ENCODE measurements at places on chromosomes 4 and X.
A peak's percentile ranks its signal among the peaks of the same experiment; 100 is the strongest.

DNA sequence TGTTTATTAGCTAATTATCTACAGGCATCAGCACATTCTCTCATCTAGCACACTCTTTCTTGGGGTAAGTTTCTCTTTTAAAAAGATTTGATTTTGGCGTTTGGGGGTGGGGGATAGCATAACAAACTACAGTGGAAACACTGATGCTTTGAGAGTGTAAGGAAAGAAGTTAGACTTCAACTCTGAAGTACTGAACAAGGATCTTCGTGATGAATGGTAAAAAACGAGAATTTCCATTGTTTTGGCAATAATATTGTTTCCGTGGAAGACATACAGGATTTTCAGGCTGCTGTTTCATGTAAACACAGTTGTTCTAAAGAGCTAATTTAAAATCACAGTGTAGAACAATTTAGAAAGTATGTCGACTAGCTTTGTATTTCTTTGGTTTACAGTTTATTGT, 451 bp downstream of the LPAR4 start:
- no peak for DNase-seq

- no peak for DNase-seq
Observed at GRCh38 chrX:129802863-129803262, 23.1 kb downstream of the SASH3 start.

GRCh38 chr4:57401586-57401985, 291.4 kb upstream of the IGFBP7 start:
- no peak for DNase-seq

DNA sequence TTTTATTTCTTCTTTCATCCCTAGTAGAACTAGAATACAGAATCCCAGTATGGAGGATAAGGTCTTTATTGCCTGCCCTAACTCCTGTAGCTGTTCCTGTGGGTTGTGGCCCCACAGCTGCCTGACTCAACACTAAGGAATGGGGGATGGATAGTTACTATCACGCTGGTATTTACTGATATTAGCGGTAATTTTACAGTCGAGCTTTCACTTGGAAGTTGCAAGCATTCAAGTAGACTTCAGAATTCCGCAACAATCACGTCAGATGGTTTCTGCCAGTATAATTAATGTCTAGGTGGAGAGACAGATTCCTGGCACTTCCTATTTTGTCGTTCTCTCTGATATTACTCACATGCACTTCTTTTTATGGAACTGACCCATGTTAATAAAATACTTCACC, 489.8 kb downstream of the PABPC4L start:
- no peak for DNase-seq

DNA sequence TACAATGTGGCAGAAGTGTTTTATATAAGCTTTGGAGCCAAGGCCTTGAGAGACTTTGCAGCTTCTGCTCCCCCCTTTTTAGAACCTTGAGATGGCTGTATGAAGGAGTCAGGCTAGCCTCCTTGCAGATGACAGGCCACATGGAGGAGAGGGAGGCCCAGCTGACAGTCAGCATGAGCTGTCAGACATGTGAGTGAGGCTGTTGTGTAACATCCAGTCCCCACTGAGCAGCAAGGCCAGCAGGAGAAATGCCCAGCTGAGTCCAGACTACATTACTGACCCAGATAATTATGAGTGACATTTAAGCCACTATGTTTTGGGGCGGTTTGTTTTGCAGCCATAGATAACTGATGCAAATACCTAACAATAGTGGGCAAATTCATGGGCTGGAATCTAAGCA, 515.3 kb upstream of the ARX start:
- DNase-seq = no peak

GRCh38 chr4:8525383-8526120, 54.6 kb upstream of the GPR78 start:
- DNase-seq = peak; percentile 88

DNA sequence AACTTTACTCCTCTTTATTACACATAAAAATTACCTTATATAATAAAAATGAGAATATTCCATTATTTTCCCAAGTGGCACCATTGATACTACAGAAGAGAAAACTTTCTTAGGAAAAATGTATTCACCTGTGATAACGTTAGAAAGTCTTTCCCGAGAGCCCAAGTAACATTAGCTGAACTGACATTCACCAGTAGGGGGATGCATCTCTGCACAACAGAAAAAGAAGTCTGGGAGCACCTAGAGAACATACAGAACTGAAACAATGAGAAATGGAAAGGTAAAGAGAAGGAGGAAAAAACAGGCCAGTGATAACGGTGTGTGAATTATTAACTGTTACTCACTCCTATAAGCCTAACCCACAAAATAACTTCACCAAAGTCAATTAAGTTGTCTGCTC, 423.3 kb downstream of the CENPC start:
- no peak for DNase-seq

GRCh38 chr4:84962102-84962501, 4.4 kb downstream of the WDFY3 start:
- no peak for DNase-seq

DNA sequence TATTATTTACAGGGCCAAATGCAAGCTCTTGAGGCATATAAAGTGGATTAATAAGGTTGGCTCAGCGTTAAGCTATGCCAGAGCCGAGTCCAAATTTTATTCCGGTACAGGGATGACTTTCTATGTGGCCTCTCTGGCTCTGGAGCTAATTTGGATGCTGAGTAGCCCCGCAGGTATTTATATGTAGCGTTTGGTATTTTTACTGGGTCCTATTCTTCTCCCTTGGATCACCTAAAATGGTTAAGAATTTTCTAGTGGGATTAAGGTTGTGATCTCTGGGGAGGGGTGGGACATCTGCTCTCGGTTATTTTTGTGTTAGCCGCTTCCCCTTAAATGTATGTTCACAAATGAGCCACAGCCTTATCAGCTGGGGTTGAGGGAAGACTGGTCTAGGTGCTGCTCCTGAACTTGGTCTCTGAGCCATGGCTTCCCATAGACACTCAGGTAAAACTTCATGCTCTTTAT, 49.4 kb downstream of the FHL1 start:
- no peak for DNase-seq

DNA sequence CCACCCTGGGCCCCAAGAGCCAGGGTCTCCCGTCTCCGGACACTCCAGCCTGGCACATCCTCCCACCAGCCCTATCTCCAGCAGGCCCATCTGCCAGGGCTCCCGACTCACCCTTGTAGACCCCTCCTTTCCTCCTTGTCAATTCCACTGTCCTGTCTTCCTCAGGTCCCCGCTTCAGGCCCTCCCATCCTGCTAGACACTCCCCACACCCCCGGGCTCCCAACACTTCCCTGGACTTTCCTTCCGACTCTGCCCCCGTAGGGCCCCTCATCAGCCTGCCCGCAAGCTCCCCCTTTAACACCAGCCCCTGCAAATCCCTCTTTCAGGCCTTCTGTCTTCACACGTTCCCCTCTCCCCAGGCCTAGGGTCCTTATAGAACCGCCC, 1.1 kb downstream of the PRAF2 start:
- DNase-seq = no peak

DNA sequence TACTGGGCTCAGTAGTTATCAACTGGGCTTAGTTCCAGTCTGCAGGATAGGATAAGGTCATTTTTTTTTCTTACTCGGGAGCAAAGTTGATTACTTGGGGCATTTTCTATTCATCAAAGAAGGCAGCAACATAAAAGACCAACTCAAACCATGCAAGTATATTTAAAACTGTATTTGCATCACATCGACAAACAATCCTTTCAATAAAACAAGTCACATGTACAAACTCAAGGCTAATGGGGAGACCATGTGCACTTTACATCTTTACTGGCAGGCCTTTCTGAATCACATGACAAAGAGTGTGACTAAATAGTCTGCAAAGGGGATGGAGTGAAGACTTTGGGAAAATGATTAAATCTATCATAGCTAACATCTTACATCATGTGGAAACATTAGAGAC, 610.4 kb upstream of the BOD1L1 start:
- no peak for DNase-seq

- DNase-seq = peak; percentile 70
Observed at GRCh38 chr4:54550395-54551171, 107.2 kb upstream of the KIT start.

- DNase-seq = no peak
Observed at GRCh38 chr4:104472766-104473165, 21.9 kb downstream of the CXXC4 start.

DNA sequence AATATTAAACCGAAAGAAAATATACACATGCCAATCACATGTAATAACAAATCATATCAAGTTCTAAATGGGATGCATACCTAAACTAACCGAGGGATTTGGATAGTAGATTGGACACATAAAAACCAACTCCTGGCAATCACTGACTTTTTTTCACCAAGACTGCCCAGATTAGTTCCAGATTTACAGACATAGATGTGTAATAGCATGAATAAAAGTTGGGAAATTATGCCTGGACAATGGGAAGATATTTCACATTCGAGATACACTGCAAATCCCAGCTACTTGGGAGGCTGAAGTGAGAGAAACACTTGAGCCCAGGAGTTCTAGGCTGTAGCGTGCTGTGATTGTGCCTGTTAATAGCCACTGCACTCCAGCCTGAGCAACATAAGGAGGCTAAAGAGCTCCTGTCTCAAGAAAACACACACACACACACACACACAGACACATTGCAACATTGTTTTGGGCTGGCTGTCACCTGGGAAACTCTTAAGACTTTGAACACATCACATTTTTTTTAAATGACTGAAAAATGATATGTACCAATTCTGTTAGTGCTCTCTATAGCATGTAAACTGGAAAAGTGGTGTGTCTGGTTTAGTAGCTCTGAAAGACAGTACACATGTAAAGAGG, 5.7 kb downstream of the RAB40A start:
- peak; percentile 57 for DNase-seq

DNA sequence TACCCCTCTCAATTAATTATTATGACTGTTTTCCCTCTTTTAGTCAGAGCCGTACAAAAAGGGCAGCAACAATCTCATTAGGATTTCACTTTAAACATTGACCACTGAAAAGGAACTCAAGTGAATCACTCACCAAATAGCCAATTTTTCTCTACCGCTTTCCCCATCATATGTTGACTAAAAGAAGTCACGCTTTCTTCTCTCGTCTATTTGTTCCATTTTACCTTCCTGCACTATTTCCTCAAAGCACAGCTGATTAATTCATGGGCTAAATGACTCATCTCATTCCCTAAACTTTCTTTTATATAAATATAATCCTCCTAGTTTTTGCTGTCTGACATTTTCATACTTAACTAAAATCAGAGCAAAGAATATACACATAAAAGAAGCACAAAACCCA, 8.2 kb downstream of the MID1 start:
- DNase-seq = peak; percentile 61

GRCh38 chr4:77921701-77922100, 59.1 kb downstream of the MRPL1 start:
- DNase-seq = peak; percentile 91

- no peak for DNase-seq
Observed at GRCh38 chr4:83646538-83647239, 110.8 kb downstream of the GPAT3 start.

DNA sequence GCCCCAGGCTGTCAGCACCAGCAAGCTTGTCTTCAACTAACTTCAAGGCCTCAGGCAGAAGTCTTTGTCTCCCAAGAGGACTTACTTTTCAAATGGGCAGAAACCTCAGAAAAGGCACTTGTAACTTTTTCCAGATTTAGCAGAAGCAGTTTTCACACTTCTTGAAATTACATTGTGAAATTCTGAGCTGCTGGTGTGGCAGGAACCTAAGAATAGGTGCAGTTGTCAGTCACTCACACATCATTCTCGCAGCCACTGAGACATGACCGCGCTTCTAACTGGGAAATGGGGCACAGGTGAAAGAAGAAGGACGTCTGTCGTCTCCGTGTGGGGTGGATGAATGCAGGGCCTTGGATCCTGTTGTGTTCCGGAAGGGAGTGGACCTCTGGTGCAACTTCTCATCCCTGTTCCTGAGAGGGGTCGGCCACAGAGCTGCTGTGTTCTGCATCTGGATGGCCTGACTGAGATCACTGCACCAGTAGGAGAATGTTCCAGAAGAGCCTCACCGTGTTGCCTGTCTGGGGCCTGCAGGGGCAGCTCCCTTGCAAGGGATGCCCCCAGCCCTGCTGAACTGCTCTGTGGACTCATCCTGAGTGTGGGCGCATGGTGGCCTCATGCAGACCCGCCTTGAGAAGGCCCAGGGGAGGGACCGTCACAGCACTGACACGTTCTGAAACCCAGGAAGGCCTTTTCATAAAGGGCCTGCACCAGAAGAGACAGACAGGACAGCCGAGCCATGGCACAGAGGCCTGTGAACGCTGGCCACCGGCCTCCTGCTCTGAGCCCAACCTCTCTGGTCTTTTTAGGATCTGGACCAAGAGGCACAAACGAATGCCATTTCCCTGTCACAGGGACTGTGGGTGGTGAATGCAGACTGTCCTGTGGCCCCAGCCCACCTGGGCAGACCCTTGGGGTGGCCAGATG, 18.7 kb downstream of the NAT8L start:
- no peak for DNase-seq

GRCh38 chr4:163398238-163398637, 54.5 kb downstream of the NPY5R start:
- no peak for DNase-seq

DNA sequence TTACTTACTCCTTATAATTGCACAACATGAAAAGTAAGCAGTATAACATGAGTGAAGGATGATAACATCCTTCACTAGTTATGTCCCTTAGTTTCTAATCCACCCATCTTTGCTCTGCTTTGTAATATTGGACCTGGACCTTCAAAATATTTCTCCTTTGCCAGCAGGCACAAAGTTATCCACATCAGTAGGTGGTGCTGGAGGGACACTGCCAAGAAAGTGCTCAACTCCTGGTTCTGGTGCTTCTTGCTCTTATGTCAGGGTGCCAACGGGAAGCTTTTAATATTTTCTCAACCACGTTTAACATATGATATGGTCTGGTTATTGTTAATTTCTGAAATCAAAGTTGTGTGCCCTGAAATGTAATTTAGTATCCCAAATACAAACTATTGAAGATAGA, 49.1 kb downstream of the TMEM165 start:
- peak; percentile 59 for DNase-seq

DNA sequence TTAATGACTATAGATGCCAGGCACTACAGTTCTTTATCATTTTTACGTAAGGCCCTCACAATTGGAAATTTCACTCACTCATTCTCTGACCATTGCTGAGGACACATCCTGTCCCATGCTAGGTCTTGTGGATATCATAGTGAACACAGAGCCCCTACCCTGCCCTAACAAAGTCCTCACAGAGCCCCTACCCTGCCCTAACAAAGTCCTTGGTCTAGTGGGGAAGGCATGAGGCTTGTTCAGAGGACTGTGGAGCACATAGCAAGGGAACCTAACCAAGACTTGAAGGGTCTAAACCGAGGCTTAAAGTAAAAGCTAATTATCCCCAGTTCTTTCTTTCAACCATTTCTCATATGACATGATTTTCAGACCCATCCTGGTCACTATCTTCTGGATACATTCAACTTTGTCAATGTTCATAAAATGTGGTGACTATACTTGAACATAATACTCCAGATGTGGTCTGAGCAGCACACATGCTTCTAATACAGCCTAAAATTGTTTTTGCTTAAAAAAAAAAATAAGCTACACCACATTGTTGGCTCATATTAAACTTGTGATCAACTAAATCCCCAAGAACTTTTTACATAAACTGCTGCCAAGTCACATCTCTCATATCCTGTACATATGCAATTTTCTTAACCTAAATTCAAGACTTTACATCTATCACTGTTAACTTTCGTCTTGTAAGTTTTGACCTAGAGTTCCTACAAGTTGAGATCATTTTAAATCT, 77.0 kb downstream of the GPC3 start:
- no peak for DNase-seq

- no peak for DNase-seq
Observed at GRCh38 chrX:70007946-70008345, 41.8 kb downstream of the AWAT2 start.

GRCh38 chrX:46279214-46279924, 265.9 kb downstream of the ZNF674 start:
- DNase-seq = no peak

GRCh38 chrX:43720961-43721360, 64.9 kb downstream of the MAOA start:
- no peak for DNase-seq
